Epithelial cell of proximal tubule (primary cell): ENCODE measurements at places on chromosomes 3 and 15. TPM values are rescaled to one million over a fixed set of nuclear protein-coding genes. Genes with fewer than 3 reads are reported as not detected.

CKMT1B gene
- 2.9 and 4.3 TPM in 2 replicates for total RNA-seq

GRCh38 chr3:175518459-175518858 lies 659.3 kb downstream of the NAALADL2 start:
- DNase-seq = no peak

GRCh38 chr3:48951764-48952163 lies 33.1 kb downstream of the ARIH2 start:
- no peak for DNase-seq

GOLGA6D gene
- not detected in 2 replicates for total RNA-seq

PLXNB1 gene
- total RNA-seq = 75.7 and 106 TPM in 2 replicates

GRCh38 chr3:178072391-178073305 lies 463.6 kb upstream of the KCNMB2 start:
- no peak for DNase-seq

MAGEF1 gene
- total RNA-seq = 27.5 and 36.2 TPM in 2 replicates

SYNPR gene
- total RNA-seq = not detected in 2 replicates

CTXN2 gene
- not detected in 2 replicates for total RNA-seq

GRCh38 chr15:88066636-88067330 lies 189.8 kb downstream of the NTRK3 start:
- DNase-seq = no peak

- no peak for DNase-seq
Observed at GRCh38 chr3:160150525-160150924, 74.7 kb upstream of the C3orf80 start.

- DNase-seq = no peak
Observed at GRCh38 chr3:26668171-26668570, 45.6 kb downstream of the LRRC3B start.

- no peak for DNase-seq
Observed at GRCh38 chr3:12192655-12193484, 34.2 kb upstream of the TIMP4 start.

IFT122 gene
- 15.2 and 19.2 TPM in 2 replicates for total RNA-seq

PRR20G gene
- not detected in 2 replicates for total RNA-seq

DNA sequence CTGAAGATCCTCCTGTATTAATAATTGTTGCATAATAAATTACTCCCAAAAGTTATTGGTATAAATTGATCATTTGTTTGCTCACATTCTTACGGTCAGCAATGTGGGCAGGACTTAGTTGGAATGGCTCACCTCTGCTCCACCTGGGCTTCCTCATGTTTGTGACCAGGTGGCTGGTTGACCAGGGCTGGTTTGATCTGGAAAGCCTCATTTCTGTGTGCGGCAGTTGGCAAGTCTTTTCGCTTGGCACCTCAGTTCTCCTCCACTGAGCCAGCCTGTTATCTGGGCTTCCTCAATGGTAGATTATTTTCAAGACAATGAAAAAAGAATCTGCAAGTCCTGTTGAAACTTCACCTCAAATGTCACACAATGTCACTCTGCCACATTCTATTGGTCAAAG lies 301.1 kb downstream of the TBL1XR1 start:
- no peak for DNase-seq

DNA sequence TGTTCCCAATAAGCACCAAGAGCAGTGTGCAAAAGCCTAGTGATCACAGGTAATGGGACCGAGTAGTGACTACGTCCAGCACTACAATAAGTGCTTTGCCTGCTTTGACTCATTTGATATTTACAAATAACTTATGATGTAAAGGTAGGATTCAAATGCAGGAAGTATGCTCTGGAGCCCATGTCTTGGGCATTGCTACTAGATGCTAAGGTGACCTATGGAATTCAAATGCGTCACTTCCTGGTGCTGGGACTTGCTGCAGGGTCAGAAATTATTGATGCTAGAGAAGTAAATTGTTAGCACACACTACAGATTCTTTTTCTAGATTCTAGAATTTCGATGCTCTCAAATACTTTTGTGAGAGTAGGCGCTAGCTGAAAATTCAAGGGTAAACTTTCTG lies 101.2 kb upstream of the TSC22D2 start:
- DNase-seq = no peak

- no peak for DNase-seq
Observed at GRCh38 chr15:80159811-80160569, 7.2 kb downstream of the FAH start.

TYRO3 gene
- 2.8 and 6.4 TPM in 2 replicates for total RNA-seq

GRCh38 chr3:38163117-38163840 lies 2.1 kb upstream of the OXSR1 start:
- DNase-seq = no peak

DNA sequence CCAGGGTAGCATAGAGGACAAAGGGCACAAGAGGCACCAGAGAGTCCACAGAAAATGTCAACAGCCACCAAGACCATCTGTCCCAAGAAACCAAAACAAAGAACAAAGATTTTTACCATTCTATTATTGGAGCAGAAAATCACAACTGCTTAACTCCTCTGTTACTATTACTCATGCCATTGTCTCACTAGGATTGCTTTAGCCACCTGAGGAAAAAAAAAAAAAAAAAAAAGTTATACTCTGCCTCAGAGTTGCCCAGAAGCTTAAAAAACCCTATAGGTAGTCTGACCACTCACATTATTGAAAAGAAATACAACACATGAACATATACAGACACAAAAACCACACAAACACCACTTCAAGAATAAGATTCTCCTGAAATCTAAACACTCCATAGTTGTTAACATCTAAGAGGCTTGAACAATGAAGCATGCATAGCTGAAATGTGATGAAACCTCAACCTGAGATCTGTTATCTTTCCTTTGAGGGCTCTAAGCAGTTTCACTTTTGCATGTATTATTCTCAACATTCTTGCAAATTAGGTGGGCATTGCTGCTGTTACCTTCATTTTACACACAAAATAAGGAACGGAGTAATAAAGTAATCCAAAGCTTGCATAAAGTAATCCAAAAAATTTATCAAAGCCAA lies 85.4 kb downstream of the IGSF11 start:
- no peak for DNase-seq

DNA sequence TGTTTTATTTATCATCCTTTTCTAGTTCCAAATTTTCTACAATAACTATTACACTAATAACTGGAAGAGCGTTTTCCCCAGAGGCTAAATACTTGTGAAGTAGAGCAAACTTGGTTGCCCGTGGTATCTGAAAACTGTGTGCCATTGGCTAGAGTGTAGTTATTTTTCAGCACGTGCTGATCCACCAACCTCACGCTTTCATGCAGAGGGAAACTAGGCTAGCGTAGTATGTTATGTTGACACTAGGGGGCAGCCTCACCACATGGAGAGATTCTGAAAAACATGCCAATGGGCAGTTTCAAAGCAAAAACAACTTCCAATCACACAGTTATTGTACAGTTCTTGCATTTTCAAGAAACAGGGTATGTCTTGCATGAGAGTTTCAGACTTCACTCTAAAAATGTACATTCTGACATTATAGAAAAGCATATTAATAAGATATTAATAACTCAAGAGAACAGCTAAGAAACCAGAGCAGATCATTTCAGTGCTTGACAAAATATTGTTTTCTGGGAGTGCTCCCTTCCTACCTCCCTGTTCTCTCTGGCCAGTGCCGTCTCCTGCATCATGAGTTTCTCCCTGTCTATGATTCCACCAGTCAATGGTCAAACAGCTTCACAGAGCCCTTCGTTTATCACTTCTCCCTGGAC lies 39.7 kb downstream of the SPATA12 start:
- no peak for DNase-seq

GRCh38 chr3:128619146-128619890 lies 31.3 kb downstream of the RPN1 start:
- DNase-seq = no peak

GRCh38 chr15:47803767-47804166 lies 86.5 kb downstream of the SEMA6D start:
- no peak for DNase-seq

MME gene
- 20.1 and 61.6 TPM in 2 replicates for total RNA-seq

DNA sequence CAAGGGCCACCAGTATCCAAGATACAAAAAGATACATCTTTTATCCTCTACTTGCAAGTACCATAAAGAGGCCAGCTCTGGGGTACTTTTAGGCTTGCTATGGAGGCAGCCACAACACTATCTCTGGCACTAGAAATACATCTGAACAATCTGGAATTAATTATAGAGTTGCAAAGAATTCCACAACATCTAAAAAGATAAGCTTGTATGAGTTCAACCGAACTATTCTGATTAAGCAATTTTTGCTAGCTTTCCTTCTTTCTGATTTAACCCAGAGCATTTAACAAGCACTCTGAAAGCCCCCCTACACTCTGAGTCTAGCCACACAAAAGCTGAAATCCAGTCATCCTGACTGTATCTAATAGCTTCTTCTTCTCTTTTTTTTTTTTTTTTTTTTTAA lies 95.4 kb downstream of the FRMD5 start:
- no peak for DNase-seq

- DNase-seq = no peak
Observed at GRCh38 chr3:102374863-102375634, 59.8 kb upstream of the ZPLD1 start.

CATSPER2 gene
- total RNA-seq = 0.07 and 0.17 TPM in 2 replicates

- DNase-seq = no peak
Observed at GRCh38 chr15:43966646-43967045, 139.8 kb downstream of the WDR76 start.

COMMD2 gene
- total RNA-seq = 22.0 and 23.7 TPM in 2 replicates

DNA sequence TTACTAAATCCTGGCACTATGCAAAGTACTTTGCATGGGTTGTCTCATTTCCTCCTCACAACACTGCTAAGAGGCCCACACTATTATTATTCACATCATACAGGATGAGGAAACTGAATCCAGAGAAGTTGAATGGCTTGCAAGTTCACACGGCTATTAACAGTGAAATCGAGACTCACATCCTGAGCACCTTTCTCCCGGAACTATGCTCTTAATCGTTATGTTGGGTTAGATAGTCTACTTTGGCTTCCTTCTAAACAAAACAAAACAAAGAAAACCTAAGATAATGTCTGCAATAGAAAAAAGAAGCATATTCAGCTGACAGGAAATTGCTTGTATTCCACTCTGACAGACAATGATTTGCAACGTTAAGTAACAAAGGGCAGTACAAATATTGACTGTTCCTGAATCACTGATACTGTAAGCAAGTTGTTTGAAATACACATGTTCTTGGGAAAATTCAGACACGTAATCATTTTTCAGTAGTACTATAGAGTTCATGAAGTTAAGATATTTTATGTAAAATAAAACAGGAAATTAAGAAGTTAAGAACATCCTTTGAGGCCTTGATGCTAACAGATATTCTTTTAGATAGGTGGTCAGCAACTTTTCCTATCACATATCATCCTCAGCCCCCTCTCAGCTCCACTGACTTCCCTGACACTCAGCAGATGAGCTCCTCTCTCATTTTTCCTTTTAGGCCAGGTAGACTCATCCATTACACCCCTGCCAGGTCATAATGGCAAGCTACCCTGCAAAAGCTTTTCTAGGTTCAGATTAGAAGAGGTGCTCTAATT lies 40.7 kb downstream of the C2CD4B start:
- no peak for DNase-seq

SELENOT gene
- total RNA-seq = 104 and 108 TPM in 2 replicates

GRCh38 chr15:55475842-55476241 lies 32.2 kb downstream of the DNAAF4 start:
- DNase-seq = no peak

DNA sequence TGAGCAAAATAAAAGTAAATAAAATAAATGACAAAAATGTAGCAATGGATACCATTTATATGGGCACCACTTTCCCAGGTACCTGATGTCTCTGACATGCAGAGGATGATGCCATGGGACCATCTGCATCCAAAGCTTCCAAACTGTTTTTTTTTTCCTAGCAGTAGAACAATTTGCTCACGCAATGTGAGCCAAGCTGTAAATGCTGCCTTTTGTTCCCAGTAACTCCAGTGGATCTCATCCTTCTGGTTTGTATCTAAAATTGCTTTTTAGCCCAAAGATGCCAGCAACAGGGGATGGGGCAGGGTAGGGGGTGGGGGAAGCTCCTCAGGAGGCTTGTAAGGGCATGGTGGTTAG lies 32.7 kb downstream of the SLC12A8 start:
- DNase-seq = no peak

DNA sequence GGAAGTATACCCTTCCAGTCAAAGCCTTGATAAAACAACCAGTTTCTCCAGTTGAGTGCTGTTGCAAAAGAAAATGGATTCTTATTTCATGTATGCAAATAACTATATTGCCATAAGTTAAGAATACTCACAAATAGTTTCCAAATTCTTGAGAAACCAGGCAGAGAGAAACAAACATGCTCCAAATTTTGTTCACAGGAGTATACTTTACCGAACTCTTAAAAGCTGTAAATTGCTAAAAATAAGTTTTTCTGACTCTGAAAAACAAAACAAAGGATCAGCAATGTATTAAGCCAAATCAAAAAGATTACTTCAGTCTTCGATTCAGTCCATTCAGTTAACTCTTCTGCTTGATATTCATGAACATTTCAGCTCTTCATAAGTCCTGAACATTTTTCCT lies 646.5 kb downstream of the MCTP2 start:
- DNase-seq = no peak

GRCh38 chr3:30943206-30943605 lies 48.7 kb upstream of the GADL1 start:
- no peak for DNase-seq
